ENCODE measurements at places on chromosomes 2 and 18. TPM values are rescaled to one million over a fixed set of nuclear protein-coding genes. Genes with fewer than 3 reads are reported as not detected.

The C2orf15 gene
- total RNA-seq = 0.04 TPM

The COL6A3 gene
- 370 TPM for total RNA-seq

The RAB6C gene
- total RNA-seq = 0.09 TPM

The FBXO48 gene
- 0.71 TPM for total RNA-seq

The SLC23A3 gene
- total RNA-seq = 1.5 TPM

The SERPINB3 gene
- total RNA-seq = not detected

The PDE1A gene
- 12.9 TPM for total RNA-seq

The SP140 gene
- 0.22 TPM for total RNA-seq

The PDCD1 gene
- total RNA-seq = 0.04 TPM

The IL36RN gene
- not detected for total RNA-seq

The AMER3 gene
- 0.09 TPM for total RNA-seq

The FABP1 gene
- not detected for total RNA-seq

The RSAD2 gene
- 3.3 TPM for total RNA-seq

The PAX8 gene
- 0.44 TPM for total RNA-seq

The GRHL1 gene
- total RNA-seq = 1.0 TPM

The BOLL gene
- total RNA-seq = 0.62 TPM

The REG3A gene
- total RNA-seq = not detected

The UGT1A10 gene
- not detected for total RNA-seq

The NTSR2 gene
- not detected for total RNA-seq

Data from muscle of leg (tissue), 16 donors.